ENCODE measurements at places on chromosomes 2 and 18.

DNA sequence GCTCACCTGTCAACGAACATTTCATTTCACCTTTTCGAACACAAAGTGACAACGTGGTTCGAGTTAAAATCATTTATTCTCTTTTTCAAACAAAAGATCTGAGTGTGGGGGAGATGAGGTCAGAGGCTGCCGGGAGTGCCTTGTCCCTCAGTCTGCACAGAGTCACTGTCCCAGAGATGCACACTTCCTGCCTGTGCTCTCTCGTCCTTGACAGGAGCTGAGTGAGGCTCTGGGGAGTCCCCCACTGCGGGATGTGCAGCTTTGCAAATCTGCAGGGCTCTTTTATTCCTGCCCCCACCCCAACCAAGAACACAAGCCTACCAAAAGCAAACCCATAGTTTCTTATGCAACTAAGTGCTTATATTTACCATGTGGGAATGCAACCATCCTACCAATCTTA is 497.8 kb downstream of the EIPR1 start:
- no peak for DNase-seq

- DNase-seq: no peak
Observed at GRCh38 chr2:201644001-201644400, 698 bp upstream of the TMEM237 start.

- DNase-seq: no peak
Observed at GRCh38 chr18:79423211-79424007, 27.7 kb downstream of the NFATC1 start.

- peak; percentile 25 for DNase-seq
Observed at GRCh38 chr2:63866009-63866709, 24.5 kb downstream of the UGP2 start.

DNA sequence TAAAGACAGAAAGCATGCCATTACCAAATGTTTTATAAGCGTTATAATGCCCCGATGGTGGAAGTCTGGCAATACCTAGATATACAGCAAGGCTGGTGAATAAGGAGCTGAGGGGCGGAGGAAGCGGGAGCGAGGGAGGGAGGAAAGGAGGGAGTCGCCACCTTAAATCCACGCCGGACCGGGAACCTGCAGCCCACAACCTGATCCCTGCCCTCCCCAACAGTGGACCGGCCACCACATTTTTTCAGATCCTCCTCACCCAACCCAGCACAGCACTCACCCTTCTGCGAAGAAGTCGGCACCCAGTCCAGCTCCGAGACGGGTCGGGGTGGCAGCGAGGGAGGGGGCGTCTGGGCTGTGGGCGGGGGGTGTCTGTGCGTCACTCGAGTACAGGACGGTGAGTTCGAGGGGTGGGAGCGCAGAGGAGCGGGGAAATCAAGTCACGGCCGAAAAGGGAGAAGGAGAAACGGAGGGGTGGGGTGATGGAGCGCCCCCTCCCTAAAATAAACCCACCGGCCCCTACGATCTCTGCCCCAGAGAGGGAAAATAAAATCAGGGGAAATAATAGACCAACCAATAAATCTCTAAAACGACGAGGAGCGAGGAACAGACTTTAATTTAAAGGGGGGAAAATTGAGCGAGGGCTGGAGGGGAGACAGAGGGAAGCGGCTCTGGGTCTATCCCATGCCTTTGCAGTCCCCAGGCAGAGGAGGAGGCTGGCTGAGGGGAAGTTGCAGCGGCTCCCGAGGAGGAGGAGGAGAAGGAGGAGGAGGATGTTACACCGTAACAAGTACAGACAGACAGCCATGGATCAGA is 96.5 kb upstream of the SERTAD2 start:
- peak; percentile 43 for DNase-seq
